ENCODE measurements at places on chromosomes 2 and 18.

DNA sequence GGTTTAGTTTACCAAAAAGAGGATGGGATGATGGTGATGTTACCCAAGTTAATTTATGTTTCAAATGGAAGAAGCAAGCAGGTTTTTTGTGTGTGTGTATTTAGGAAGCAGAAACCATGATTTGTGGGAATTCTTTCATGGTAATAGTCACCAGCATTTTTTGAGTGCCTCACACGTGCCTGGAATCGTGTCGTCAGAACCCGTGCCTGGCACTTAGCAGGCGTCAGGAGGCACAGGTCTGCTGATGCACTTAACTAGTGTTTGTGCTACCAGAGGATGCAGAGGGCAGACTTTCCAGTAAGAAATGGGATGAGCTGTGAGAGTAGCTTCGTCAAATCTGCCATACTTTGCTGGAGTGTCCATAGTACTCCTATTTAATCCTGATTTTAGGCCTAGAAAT lies 41.1 kb downstream of the LYPD6 start:
- DNase-seq = no peak

- no peak for DNase-seq
These were observed 129.4 kb downstream of the LYPD6B start for GRCh38 chr2:149167941-149168340.

DNA sequence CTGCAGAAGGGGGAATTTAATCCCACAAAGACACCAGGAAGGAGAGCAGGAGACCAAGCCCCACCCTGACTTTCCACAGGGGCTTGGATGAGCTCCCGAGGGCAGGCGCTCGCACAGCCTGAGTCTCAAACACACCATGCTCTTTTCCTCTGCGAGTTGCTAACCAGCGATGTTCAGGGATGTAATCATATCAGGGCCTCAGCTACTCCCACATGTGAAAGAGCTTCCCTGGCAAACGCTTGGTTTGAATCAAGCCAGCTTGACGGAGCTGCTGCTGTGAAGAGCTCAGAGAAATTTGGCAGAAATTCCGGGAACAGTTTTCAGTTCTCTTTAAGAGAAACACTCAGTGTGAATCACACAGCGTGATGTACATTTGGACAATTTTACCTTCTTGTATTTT lies 385.8 kb downstream of the GALR1 start:
- DNase-seq = no peak

- no peak for DNase-seq
These were observed 11.5 kb downstream of the PGAP1 start for GRCh38 chr2:196914867-196915460.

DNA sequence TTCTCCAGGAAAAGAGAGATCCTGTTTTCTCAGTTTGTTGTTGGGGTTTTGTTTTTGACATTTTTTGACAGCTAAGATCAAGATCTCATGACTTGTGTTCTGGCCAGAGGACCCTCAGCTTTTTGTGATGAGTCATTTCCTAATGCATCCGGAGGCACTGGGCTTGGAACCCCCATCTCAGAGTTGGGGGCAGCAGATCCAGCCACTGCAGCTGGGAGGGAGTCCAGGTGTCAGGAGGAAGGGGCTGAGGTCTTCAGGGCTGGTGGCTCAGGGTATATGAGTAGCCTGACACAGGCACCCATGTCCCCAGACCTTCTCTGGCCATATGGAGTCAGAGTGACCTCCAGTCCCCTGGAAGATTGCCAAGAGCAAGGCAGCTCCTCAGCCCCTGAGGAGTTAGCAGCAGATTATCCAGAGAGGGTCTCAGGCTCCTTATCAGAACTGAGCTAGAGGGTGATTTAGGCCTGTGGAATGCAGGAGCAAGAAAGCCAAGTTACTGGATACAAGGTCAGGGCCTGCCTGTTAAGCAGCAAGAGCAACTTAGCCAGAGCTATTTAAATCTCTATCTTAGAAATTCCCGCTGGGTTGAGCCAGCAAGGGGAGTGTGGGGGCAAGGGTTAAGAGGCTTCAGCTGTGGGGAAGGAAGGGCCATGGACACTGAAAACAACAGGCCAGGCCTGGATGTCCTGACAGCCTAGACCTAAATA lies 62.4 kb downstream of the TANC1 start:
- DNase-seq = peak; percentile 69

- no peak for DNase-seq
These were observed 17.7 kb upstream of the ARL5A start for GRCh38 chr2:151845884-151846283.

DNA sequence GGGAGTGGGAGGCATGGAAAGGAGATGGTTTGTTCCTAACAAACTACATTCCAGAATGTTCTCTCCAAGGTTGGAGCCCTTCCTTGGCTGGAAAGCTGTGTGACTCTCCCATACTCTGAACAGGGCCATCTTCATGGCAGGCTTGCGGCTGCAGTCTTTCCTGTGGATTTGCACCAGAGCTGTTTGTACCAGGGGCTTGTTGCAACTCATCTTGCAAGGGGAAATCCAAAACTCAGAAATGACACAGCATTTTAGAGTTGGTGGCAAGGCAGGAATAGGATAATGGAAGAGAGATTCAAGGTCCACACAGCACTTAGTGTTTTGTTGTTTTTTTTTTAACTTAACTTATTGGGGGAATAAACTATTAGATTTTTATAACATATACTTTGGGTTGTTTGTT lies 73.7 kb upstream of the ZNF516 start:
- DNase-seq = no peak

DNA sequence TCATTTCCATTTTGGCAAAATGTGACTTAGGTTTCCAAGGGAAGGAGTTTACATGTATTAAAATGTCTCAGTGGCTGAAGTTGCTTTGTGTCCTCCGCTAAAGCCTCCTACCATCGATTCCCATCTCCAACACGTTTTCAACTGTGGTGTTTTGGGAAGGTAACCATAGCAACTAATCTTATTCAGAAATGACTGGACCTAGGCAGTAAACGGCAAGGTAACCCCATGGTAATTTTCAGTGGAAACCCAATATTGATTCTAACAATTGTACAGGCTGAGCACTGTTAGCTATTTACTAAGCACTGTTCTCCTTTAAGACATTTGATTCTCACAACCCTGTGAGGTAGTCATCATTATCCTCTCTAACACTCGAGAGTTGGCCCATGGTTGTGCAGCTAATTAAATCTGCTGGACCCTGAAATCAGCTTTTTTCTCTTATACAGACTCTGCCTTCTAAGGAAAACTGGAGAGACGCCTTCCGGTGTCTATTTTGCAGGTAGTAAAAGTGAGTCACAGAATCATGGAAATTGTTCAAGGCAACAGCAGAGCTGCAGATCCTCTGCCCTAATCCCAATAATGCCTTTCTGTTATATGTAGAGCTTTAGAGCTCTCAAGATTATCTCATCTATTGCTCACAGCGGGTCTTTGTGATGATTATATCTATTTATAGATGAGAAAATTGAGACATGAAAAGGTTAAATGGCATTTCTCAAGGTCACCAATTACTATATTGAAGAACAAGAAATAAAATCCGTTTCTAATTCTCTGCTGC lies 36.2 kb downstream of the FASTKD2 start:
- no peak for DNase-seq

GRCh38 chr2:165161510-165161909 lies 42.3 kb downstream of the SCN3A start:
- no peak for DNase-seq

DNA sequence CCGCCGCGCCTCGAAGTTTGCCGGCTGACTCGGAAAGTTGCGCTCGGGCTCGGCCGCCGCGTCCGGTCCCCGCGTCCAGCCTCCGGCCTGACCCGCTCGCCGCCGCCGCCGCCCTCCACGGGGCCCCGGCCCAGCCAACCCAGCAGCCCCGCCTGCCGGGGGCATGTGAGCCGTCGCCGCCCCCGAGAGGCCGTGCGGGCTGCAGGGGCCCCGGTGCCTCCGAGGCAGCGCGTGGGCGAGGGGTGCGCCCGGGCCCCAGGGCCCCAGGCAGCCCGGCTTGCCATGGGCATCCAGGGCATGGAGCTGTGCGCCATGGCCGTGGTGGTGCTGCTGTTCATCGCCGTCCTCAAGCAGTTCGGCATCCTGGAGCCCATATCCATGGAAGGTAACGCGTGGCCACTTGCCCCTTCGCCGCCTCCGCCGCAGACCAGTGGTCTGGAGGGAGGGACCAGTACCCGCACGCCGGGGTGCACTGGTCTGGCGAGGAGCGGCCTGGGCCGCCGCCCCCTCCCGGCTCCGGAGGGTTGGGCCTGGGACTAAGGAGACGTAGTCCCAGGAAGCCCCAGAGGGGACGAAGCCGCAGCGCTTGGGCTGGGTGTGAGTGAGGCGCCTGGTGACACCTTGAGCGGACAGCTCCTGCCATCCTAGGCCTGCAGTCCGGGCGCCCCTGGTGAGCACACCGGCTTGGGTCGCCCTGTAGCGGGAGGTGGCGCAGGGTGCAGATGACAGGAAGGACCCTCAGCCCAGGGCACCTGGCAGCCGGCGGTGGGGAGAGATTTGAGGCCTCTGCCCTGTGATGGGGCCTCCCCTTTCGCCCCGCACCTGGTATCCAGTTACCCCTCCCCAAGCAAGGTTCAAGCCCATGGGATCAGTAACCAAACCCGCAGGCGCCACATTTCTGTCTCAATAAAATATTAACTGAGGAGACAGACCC lies 49.9 kb downstream of the KCNIP3 start:
- peak; percentile 74 for DNase-seq

DNA sequence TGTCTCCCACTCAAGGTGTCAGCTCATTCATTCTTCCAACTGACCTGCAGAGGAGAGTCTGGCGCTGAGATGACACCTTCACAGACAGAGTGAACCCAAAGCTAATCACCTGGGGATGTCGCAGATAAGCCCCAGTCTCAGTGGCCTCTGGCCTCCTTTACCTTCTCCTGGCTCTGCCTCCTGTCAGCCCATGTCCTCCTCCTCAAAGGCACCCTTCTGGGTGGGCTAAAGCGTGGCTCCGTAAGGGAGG lies 194.1 kb downstream of the MIB1 start:
- no peak for DNase-seq

GRCh38 chr2:46298522-46299353 lies 1.5 kb downstream of the EPAS1 start:
- DNase-seq = peak; percentile 79

GRCh38 chr2:109210431-109211200 lies 81.6 kb downstream of the SH3RF3 start:
- peak; percentile 60 for DNase-seq

DNA sequence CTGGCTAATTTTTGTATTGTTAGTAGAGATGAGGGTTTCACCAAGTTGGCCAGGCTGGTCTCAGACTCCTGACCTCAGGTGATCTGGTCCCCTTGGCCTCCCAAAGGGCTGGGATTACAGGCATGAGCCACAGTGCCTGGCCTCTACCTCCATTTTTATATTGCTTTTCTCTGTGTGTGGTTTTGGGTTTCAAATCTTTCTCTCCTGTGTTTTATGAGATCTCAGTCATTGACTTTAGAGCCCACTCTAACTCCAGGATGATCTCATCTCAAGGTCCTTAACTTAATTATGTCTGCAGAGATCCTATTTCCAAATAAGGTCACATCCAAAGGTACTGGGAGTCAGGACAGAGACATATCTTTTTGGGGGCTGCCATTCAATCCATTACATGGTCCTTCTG lies 24.7 kb downstream of the ARL4C start:
- no peak for DNase-seq

- peak; percentile 48 for DNase-seq
These were observed 35.3 kb downstream of the KCNF1 start for GRCh38 chr2:10947005-10947440.

GRCh38 chr18:55239740-55240139 lies 280.5 kb upstream of the CCDC68 start:
- DNase-seq = no peak

- no peak for DNase-seq
These were observed 154.3 kb downstream of the LCLAT1 start for GRCh38 chr2:30601375-30601774.

DNA sequence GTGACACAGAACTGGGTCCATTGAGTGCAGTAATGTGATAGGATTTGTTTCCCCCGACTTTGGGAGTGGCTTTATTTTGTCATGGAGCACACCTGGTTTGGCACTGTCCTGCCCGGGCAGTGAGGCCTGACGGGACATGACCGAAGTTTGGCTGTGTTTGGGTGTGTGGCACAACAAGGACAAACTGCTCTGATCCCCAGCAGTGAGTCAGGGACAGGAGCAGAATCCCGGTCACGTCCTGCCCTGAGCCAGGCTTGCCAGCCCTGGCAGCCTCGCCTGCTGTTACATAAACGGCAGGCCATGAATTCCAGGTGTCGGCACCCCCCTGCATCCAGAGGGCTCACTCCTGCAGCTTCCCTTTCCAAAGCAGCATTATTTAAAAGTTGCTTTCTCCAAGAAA lies 45.7 kb downstream of the IMPA2 start:
- DNase-seq = peak; percentile 31

All from AG20443 (cell line).